Esophagus squamous epithelium (tissue), 5 donors: ENCODE measurements at places on chromosomes 5 and 9. TPM values are rescaled to one million over a fixed set of nuclear protein-coding genes. Genes with fewer than 3 reads are reported as not detected.

- no peaks in the 10 kb centered on the region for H3K27me3 ChIP-seq
- DNase-seq, result no peak
- H3K4me3 ChIP-seq, result no peak overlapping the region
- no peaks in the 10 kb centered on the region for H3K4me1 ChIP-seq
- no peaks in the 10 kb centered on the region for H3K36me3 ChIP-seq
These were observed 260.2 kb downstream of the DTWD2 start for GRCh38 chr5:118728191-118728590.

Gene PCDHB8
- total RNA-seq, result 0.38 TPM

- H3K4me3 ChIP-seq, result no peak overlapping the region
- no peak for DNase-seq
- H3K4me1 ChIP-seq, result no peaks in the 10 kb centered on the region
- no peaks in the 10 kb centered on the region for H3K36me3 ChIP-seq
- H3K27ac ChIP-seq, result no peak overlapping the region
- H3K27me3 ChIP-seq, result no peaks in the 10 kb centered on the region
These were observed 120.2 kb downstream of the STARD4 start for GRCh38 chr5:111392181-111392580.

- H3K4me1 ChIP-seq, result no peaks in the 10 kb centered on the region
- no peak for DNase-seq
- H3K36me3 ChIP-seq, result no peaks in the 10 kb centered on the region
- no peak overlapping the region for H3K4me3 ChIP-seq
- no peak overlapping the region for H3K27ac ChIP-seq
These were observed 497.6 kb downstream of the RASEF start for GRCh38 chr9:82565188-82565969.

DNA sequence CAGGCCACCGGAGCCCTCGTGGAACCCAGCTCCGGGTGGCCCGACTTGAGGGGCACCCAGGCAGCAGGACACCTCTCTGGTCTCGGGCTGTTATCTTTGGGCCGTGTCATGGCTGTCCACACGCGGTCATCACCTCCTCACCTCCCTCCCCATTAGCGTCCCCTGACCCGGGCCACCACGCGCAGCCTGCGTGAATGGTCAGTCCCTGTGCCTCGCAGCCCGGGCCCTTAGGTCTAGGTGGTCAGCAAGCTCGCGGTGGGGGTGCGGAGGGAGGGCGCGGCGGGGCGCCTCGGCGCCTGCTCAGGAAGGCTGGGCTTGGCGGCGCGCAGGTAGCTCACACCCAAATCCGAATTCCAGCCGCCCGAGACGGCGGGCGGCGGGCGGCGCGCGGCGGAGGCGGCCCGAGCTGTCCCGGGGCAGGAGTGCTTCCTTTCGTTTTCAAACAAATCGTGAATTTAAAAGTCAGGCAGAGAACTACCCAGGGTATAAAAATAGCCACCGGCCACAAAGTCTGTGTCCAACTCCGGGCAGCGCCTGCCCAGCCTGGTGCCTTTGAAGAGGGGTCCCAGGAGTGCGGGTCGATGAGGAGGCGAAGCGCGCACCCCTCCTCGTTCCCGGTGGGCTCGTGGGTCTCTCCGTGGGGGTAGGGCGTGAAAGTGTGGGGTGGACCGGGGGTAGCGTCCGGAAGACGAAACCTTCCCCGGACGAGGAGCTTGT lies 1.0 kb upstream of the RXRA start:
- H3K4me1 ChIP-seq, result peaks cover 72% of the 10 kb centered on the region
- no peak for DNase-seq
- peak overlapping the region; percentile 96 for H3K27ac ChIP-seq
- no peaks in the 10 kb centered on the region for H3K36me3 ChIP-seq

DNA sequence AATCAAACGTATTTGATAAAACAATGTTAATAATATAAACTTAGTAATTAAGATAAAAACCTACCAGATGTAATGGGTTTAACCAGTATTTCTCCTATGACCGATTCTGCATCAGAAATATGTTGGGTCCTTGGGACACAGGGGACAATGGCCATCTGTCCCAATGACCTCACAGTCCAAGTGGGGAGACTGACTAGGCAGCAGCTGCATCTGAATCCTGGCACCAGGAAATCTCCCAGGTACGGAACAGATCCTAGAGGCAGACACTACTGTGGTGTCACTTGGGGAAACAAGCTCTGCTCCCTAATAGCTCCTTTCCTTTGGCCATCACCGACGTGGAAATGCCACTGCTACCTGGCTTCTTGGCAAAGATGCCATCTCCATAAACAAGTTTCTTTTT lies 81.8 kb upstream of the SARDH start:
- no peak for DNase-seq
- H3K4me1 ChIP-seq, result no peaks in the 10 kb centered on the region
- H3K4me3 ChIP-seq, result no peak overlapping the region
- no peak overlapping the region for H3K27ac ChIP-seq

- no peak overlapping the region for H3K27ac ChIP-seq
- H3K4me1 ChIP-seq, result no peaks in the 10 kb centered on the region
- no peak overlapping the region for H3K4me3 ChIP-seq
- DNase-seq, result no peak
- H3K27me3 ChIP-seq, result no peaks in the 10 kb centered on the region
These were observed 102.0 kb downstream of the OLFM1 start for GRCh38 chr9:135189497-135189896.

DNA sequence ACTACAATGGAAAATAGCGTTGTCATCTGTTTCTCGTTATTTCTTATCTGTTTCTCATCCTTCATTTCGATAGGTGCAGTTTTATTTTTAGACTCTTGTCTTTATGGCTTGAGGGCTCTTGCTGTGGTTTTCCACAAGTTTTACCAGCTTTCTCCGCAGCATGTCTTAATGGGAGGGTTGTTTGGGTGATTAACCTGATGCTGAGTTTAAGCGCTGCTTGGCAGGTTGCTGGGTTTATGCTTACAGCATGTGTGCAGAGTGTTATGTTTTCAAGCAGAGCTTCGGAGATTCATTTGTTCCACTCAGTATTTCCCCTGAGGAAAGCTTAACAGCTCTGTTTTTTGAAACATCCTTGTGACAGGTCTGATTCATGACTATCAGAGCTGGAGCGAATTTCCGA lies 154.0 kb downstream of the SLC12A2 start:
- H3K36me3 ChIP-seq, result no peaks in the 10 kb centered on the region
- H3K4me1 ChIP-seq, result no peaks in the 10 kb centered on the region
- H3K27ac ChIP-seq, result no peak overlapping the region
- no peak for DNase-seq

- no peaks in the 10 kb centered on the region for H3K4me1 ChIP-seq
- H3K27ac ChIP-seq, result no peak overlapping the region
- DNase-seq, result no peak
- H3K4me3 ChIP-seq, result no peak overlapping the region
- H3K36me3 ChIP-seq, result no peaks in the 10 kb centered on the region
These were observed 264.0 kb downstream of the PIK3R1 start for GRCh38 chr5:68479524-68479923.

GRCh38 chr9:69253057-69253456 lies 72.0 kb upstream of the ENTREP1 start:
- no peak overlapping the region for H3K4me3 ChIP-seq
- peaks cover 92% of the 10 kb centered on the region for H3K36me3 ChIP-seq
- H3K27me3 ChIP-seq, result no peaks in the 10 kb centered on the region
- H3K4me1 ChIP-seq, result peaks cover 18% of the 10 kb centered on the region
- DNase-seq, result no peak

Gene TUBB4B
- total RNA-seq, result 367 TPM

GRCh38 chr5:66966439-66966838 lies 230.2 kb downstream of the CD180 start:
- no peaks in the 10 kb centered on the region for H3K4me1 ChIP-seq
- no peak overlapping the region for H3K4me3 ChIP-seq
- no peaks in the 10 kb centered on the region for H3K27me3 ChIP-seq
- H3K36me3 ChIP-seq, result no peaks in the 10 kb centered on the region
- no peak overlapping the region for H3K27ac ChIP-seq
- no peak for DNase-seq
